CD4-positive, alpha-beta T cell treated with Interleukin-4 for 1 hour (primary cell): ENCODE measurements at places on chromosomes 2 and 18.

GRCh38 chr2:181761175-181761574 lies 80.9 kb upstream of the NEUROD1 start:
- no peak for DNase-seq

GRCh38 chr18:39191931-39192330 lies 1626.3 kb upstream of the CELF4 start:
- no peak for DNase-seq

DNA sequence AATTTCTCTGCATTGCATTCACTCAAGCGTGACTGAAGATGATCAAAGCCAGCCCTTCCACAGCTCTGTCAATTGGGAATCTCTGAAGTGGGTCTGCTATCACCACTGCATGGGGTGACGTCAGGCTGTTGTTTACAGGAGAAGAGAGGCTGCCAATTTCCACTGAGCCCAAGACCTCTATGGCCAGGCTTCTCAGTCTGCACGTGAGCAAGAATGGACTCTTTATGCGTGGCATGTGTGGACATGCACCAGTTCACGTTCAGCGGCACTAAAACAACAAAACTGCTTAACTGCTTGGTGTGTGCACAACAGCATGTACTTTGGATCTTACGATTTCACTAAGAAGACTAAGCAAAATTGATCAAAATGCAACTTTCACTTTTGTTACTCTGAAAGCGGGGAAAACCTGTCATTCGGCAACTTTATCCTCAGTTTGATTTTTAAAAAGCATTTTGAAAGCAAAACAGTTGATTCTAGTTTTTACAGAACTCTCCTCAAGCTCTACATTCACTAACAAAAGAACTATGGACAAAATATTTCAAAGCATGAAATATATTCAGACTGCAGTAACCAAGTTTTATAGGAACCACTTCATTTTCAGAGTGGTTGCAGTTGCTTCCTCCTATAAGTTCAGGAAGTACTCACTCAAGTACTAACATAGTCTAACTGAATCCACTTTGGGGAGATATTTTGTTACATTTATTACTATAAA lies 77.0 kb upstream of the SERTAD2 start:
- peak; percentile 60 for DNase-seq

- DNase-seq, result no peak
These were observed 199.7 kb downstream of the KCNS3 start for GRCh38 chr2:18078216-18078615.

DNA sequence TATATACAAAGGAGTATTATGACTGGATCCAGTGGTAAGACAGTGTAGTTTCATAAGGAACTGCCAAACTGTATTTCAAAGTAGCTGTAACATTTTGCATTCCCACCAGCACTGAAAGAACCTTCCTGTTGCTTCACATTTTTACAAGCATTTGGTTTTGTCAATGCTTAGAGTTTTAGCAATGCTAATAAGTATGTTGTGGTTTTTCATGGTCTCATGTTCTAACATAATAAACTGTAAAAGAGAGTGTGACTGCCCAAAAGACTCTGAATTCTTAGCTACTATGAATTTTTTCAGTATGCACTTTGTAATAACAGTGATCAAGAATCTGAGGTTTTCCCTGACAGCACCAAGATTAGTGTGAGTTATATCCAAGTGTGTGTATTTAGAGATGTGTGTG lies 604.2 kb downstream of the XIRP2 start:
- DNase-seq, result no peak

GRCh38 chr18:43507842-43508481 lies 230.7 kb upstream of the SYT4 start:
- DNase-seq, result no peak

- no peak for DNase-seq
These were observed 22.6 kb upstream of the CYP1B1 start for GRCh38 chr2:38098421-38099098.

- no peak for DNase-seq
These were observed 90.5 kb upstream of the UPP2 start for GRCh38 chr2:158011055-158011771.

DNA sequence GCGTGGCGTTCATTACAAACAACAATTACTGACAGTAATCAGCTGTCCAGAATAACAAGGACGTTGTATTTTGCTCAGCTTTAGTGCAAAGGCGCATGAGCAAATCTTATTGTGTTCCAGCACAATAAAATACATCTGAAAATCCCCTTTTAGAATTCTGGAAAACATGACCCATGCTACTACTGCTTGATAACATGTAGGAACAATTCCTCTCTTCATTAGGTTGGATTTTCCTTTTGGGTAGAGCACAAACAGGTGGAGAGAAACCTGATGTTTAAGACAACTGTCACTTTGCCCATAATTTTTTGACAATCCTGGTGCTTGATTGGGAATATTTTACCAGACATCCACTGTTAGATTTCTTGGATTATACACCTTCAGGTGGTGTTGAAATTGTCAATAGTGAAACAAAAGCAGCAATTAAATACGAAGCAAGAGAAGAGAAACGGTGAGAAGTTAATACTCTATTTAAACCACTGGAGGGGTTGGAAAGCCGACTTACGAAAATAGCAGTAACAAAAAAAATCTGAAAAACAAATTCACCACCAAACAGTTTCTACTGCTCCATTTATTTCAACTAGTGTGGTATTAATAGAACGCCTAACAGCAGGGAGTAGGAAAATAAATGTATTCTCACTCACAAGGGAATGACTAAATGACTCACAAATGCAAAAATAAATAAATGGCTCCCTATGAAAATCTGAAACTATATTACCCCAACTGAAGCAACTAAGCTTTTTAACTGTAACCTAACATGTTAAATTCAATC lies 102.7 kb downstream of the CPO start:
- DNase-seq, result no peak

- no peak for DNase-seq
These were observed 59.9 kb downstream of the ATP9B start for GRCh38 chr18:79129120-79129519.

- DNase-seq, result no peak
These were observed 33.8 kb upstream of the RASGRP3 start for GRCh38 chr2:33442528-33443079.

GRCh38 chr2:167555098-167555720 lies 666.9 kb downstream of the XIRP2 start:
- DNase-seq, result no peak

GRCh38 chr2:86397986-86398385 lies 43.2 kb upstream of the KDM3A start:
- DNase-seq, result no peak

GRCh38 chr2:235591921-235592320 lies 98.1 kb downstream of the AGAP1 start:
- DNase-seq, result no peak

DNA sequence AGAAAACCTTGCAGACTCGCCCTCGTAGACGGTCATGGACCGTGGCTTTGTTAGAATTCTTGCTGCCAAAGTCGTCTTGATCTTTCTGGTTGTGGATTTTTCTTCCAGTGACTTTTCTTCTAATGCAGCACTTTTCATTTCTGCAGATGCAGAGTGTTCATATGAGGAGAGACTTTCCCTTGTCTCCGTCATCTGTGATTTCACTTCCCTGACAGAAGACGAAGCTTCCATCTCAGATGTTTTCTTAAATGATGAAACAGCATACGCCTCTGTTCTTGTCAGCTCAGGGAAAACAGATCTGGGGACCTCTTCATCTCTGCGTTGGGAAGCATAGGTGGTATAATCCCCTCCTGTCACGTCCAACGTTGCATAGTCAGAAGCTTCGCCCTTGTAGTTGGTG lies 50.9 kb downstream of the PLEKHA3 start:
- no peak for DNase-seq

DNA sequence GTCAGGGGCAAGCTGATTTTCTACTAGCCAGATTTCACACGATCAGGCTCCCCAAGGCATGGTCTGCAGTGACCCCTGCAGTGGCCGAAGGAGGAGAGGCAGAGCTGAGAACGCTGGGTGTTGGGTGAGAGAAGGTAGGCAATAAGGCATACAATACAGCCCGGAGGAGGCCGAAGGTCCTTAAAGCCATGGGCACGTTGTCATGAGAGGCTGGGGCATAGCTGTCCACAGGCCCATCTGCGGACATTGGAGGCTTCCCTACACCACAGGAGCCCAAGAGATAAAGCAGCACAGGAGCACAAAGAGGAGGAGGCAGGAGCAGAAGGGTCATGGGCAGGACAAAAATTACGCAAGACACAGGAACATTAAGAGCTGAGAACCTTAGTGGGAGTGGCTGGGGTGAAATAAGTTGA lies 16.7 kb upstream of the BZW1 start:
- no peak for DNase-seq

GRCh38 chr2:207362716-207363115 lies 167.0 kb upstream of the CREB1 start:
- no peak for DNase-seq

DNA sequence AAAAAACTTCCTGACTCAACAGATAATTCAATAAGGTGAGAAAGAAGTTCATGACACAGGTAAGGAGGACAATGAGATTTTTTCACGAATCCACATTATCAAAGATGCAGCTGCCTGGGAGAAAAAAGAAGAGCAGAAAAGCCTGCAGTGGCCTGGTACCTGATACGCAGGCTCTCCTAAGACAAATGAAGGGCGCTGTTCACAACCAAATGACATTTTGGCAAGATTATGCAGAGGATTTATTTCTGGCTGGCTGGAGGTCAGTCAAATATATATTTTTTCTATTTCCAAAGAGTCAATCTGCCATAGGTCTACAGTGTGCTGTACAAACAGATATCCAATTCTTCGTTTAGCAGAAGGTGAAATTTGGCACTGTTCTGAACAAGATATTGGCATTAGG lies 257.3 kb downstream of the STK39 start:
- no peak for DNase-seq

- DNase-seq, result no peak
These were observed 466.6 kb upstream of the TNP1 start for GRCh38 chr2:217326238-217327022.

DNA sequence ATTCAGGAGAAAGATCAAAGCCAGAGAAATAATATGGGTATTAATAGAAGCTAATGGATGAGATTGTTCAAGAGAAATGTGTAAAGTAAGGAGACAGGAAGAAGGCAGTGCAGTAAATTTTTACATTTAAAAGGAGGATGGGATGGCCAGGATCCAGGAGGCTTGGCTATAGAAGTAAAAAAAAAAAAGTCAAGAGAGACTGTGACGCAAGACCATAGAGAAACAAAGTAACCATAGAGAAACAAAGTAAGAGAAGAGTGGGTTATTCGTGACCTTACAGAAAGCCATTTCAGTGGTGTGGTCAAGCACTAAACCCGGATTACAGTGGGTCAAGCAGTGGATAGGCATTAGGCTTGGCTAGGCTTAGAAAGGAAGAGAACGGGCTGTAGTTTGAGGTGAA lies 10.5 kb upstream of the FAM171B start:
- DNase-seq, result no peak
